ENCODE measurements at places on chromosomes 3 and 15. TPM values are rescaled to one million over a fixed set of nuclear protein-coding genes. Genes with fewer than 3 reads are reported as not detected.

HDAC11 gene
- total RNA-seq = 11.4 TPM

DPP8 gene
- total RNA-seq = 31.3 TPM

FAM174B gene
- 8.4 TPM for total RNA-seq

DNASE1L3 gene
- not detected for total RNA-seq

IL17RD gene
- 0.05 TPM for total RNA-seq

BFSP2 gene
- total RNA-seq = not detected

- peaks cover 22% of the 10 kb centered on the region for H3K27me3 ChIP-seq
- no peak overlapping the region for H3K4me3 ChIP-seq
- H3K4me1 ChIP-seq = no peaks in the 10 kb centered on the region
- peaks cover 7% of the 10 kb centered on the region for H3K36me3 ChIP-seq
- no peak overlapping the region for H3K27ac ChIP-seq
- DNase-seq = no peak
Observed at GRCh38 chr15:80856809-80857377, 77.7 kb downstream of the CEMIP start.

- no peak overlapping the region for H3K4me3 ChIP-seq
- no peaks in the 10 kb centered on the region for H3K36me3 ChIP-seq
- H3K4me1 ChIP-seq = no peaks in the 10 kb centered on the region
- no peak for DNase-seq
- no peaks in the 10 kb centered on the region for H3K27me3 ChIP-seq
Observed at GRCh38 chr3:96657710-96658109, 156.7 kb upstream of the EPHA6 start.

- peaks cover 15% of the 10 kb centered on the region for H3K36me3 ChIP-seq
- peak overlapping the region; percentile 39 for H3K27ac ChIP-seq
- peak; percentile 18 for DNase-seq
- H3K4me3 ChIP-seq = no peak overlapping the region
- H3K27me3 ChIP-seq = no peaks in the 10 kb centered on the region
Observed at GRCh38 chr15:41292521-41292920, 39.9 kb downstream of the OIP5 start.

GRCh38 chr3:138010273-138010590 is 267 bp downstream of the CLDN18 start:
- no peak overlapping the region for H3K4me3 ChIP-seq
- no peaks in the 10 kb centered on the region for H3K27me3 ChIP-seq
- H3K4me1 ChIP-seq = peaks cover 5% of the 10 kb centered on the region
- no peak for DNase-seq

GRCh38 chr3:20809356-20809755 is 623.4 kb upstream of the SGO1 start:
- H3K27me3 ChIP-seq = no peaks in the 10 kb centered on the region
- H3K4me1 ChIP-seq = peaks cover 12% of the 10 kb centered on the region
- no peak overlapping the region for H3K4me3 ChIP-seq
- DNase-seq = no peak
- H3K27ac ChIP-seq = no peak overlapping the region

DNA sequence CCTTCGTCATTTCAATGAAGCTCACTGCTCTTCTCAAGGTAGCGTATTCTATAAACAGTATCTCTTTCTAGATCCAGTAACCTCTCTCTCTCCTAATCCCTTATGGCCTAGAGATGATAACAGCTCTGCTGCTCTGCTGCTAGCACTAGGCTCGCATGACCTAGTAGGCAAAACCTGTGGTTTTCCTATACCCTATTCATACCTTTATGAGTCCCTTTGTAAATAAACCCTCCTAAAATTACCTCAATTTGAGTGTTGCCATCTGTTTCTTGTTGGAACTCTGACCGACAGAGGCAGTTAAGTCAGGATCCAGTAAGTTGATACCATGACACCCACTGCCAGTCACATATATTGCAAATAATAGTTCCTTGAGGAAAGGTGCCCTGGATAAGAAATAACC is 7.3 kb downstream of the CCDC14 start:
- no peaks in the 10 kb centered on the region for H3K27me3 ChIP-seq
- H3K4me3 ChIP-seq = no peak overlapping the region
- DNase-seq = no peak
- no peak overlapping the region for H3K27ac ChIP-seq
- H3K4me1 ChIP-seq = peaks cover 55% of the 10 kb centered on the region

DNA sequence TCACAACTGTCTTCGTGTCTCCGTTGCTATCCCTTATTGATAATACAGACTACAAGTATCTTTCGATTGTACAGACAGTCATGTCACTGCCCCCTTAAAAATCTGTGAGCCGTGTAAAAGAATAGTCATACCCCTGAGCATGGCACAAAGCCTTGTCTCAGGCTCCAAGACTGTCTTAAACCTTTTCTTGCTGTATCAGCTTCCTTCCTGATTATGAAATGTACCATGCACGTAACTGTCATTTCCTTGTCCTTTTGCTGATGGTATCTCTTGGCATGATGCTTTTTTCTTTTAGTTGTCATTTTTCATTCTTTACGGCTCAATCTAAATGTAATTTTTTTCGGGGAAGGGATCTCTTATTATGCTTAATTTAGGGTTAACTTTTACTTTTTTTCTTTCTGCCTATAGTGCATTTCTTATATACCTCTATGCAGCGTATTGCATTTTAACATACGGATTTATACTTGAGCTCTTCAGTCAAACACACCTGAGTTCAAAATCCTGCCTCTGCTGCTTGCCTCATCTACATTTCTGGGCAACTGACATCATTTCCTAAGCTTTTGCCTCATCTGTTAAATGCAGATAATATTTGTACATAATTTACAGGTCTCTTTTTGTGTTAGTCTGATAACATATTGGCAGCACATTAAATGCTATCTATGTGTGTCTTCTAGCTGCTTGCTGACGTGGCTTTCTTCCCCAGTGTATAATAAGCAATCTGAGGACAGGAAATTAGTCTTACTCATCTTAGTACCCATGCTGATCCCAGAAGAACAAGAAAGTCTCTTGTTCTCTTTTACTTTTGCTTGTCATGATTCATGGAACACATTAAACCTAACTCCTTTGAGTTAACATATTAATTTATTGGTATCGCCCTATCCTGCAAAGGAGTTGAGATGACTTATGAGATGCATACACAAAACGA is 57.3 kb downstream of the ROBO2 start:
- no peak overlapping the region for H3K27ac ChIP-seq
- no peak for DNase-seq
- peaks cover 7% of the 10 kb centered on the region for H3K36me3 ChIP-seq
- H3K4me1 ChIP-seq = no peaks in the 10 kb centered on the region
- no peak overlapping the region for H3K4me3 ChIP-seq

DNA sequence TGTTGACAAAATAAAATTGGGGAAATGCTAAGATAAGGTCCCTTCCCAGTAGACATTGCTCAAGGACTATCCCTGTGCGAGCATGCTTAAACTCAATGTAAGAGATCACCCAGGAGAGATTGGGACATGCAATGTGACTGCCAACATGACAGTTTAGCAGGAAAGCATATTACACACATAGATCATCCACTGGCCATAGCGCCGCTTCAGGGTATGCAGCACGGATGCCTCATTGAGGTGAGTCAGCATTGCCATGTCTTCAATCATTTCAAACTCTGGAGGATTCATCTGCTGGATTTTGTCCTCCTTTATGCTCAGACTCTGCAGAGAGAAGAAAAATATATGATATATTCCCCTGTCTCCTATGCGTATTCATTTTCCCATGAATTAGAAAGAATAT is 8.9 kb downstream of the MYH15 start:
- H3K4me3 ChIP-seq = no peak overlapping the region
- H3K4me1 ChIP-seq = peaks cover 6% of the 10 kb centered on the region
- no peaks in the 10 kb centered on the region for H3K36me3 ChIP-seq
- DNase-seq = no peak
- no peak overlapping the region for H3K27ac ChIP-seq
- peaks cover 9% of the 10 kb centered on the region for H3K27me3 ChIP-seq

DNA sequence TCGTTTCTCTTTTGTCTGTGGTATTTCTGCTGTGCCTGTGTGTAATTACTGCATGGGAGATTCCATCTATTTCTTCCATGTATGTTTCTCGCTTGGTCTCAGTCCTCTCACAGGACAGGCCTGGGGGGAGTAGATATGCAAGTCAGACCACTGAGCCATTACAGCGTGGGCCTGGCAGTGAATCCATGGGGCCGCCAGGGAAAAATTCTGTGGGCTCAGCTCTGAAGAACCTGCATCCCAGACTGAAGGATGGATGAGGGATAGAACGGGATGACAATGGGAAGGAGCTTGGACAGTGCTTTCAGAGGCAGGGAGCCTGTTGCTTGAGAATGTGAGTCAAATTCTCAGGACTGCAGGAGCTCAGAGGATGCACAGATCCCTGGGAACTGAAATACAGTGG is 24.8 kb downstream of the GRAMD2A start:
- H3K27ac ChIP-seq = no peak overlapping the region
- H3K36me3 ChIP-seq = no peaks in the 10 kb centered on the region
- no peak for DNase-seq
- H3K4me3 ChIP-seq = no peak overlapping the region
- peaks cover 6% of the 10 kb centered on the region for H3K4me1 ChIP-seq

DNA sequence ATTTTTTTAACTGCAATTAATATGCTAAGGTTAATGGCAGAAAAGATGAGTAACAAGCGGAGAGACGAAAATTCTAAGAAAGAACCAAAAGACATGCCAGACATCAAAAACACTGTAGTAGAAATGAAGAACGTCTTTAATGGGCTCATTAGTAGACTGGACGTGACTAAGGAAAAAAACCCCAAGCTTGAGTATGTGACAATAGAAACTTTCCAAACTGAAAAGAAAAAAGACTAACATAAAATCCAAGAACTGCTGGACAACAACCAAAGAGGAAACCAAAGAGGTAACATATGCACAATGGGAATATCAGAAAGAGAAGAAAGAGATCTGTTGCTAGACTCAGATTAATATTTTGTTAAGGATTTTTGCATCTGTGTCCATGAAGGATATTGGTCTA is 94.6 kb upstream of the SETMAR start:
- H3K27me3 ChIP-seq = no peaks in the 10 kb centered on the region
- DNase-seq = no peak
- H3K4me1 ChIP-seq = no peaks in the 10 kb centered on the region
- no peaks in the 10 kb centered on the region for H3K36me3 ChIP-seq

GRCh38 chr15:100627789-100628395 is 25.5 kb downstream of the ASB7 start:
- peaks cover 17% of the 10 kb centered on the region for H3K36me3 ChIP-seq
- peak; percentile 60 for DNase-seq
- H3K27me3 ChIP-seq = no peaks in the 10 kb centered on the region

GRCh38 chr3:196645096-196645495 is 5.6 kb downstream of the NRROS start:
- H3K27me3 ChIP-seq = peaks cover 34% of the 10 kb centered on the region
- no peaks in the 10 kb centered on the region for H3K36me3 ChIP-seq
- H3K27ac ChIP-seq = no peak overlapping the region
- H3K4me1 ChIP-seq = peaks cover 5% of the 10 kb centered on the region
- no peak overlapping the region for H3K4me3 ChIP-seq

- peaks cover 47% of the 10 kb centered on the region for H3K4me1 ChIP-seq
- H3K27ac ChIP-seq = peak overlapping the region; percentile 95
- peaks cover 4% of the 10 kb centered on the region for H3K27me3 ChIP-seq
- DNase-seq = no peak
- peak overlapping the region; percentile 74 for H3K4me3 ChIP-seq
Observed at GRCh38 chr3:177358091-177358976, 161.1 kb upstream of the TBL1XR1 start.
